ENCODE measurements at places on chromosomes 7 and 10.

DNA sequence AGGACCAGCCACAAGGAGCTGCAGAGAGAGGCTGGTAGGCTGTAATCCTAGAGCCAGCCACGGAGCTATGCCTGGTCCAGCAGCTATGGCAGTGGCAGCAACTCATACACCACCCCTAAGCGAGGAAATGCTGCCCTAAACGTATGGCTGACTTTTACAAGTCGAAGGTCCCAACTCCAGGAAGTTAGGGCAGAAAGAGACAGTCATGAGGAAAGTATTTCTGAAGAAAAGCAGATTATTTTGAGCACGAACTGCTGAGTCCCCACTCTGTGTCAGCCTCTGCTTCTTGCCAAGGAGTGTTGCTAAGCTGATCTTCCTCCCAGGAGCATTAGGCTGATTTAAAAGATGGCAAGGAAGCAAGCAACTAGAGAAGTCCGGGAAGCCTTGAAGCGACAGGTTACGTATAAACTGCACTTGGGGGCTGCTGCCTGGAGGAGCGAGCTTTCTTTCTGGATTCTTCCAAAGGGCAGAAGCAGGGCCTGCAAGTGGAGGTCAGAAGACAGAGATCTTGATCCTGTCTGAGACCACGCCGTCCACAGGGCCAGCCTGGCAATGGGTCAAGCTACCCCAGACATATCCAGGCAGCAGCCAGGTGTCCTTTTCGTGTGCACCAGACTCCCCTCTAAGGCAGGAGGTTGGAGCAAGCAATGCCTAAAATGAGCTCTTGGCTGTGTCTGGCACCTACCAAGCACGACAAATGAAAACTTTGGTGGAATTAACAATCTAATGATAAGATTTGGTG is 39.4 kb downstream of the PLXNA4 start:
- DNase-seq: no peak

DNA sequence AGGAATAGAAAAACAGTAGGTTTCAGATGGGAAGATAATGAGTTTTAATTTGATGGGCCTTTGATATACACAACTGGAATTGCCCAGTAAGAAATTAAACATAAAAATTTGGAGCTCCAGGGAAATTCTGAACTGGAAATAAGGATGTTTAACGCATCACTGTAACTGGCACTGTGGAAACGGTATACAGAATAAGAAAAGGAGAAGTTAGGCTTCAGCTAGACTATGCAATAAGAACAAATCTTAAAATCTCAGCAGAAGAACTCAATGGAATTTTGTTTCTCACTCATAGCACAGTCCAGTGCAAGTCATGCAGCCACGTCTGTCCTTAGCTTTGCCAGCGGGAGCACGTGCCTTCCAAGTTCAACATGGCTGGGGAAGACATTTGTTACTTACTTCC is 52.9 kb upstream of the FGL2 start:
- DNase-seq: no peak

DNA sequence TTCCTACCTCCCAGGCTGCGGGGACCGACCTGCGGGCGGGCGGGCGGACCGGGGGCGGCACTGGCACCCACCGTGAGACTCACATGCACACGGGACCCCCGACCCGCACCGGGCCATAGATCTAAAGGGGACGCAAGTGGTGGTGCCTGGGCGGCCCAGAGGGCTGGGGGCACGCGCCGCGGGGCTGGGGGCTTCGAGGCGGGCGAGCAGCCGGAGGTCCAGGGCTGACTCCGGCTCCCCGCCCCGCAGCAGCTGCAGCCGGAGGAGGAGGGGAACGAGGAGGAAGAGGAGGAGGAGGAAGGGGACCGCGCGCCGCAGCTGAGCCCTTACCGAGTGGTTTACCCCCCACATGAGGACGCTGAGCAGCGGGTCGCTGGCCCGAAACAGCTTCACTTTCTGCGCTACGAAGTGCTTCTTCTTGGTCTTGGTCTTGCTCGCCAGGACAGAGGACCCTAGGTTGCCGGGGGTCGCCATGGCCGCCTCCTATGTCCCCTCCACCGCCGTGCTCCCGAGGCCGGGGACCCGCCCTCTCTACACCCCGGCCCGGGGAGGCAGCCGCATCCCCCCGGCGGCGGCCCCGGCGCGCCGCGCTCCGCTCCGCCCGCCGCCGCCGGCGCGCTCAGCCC is 412 bp downstream of the PIP4K2A start:
- DNase-seq: no peak

DNA sequence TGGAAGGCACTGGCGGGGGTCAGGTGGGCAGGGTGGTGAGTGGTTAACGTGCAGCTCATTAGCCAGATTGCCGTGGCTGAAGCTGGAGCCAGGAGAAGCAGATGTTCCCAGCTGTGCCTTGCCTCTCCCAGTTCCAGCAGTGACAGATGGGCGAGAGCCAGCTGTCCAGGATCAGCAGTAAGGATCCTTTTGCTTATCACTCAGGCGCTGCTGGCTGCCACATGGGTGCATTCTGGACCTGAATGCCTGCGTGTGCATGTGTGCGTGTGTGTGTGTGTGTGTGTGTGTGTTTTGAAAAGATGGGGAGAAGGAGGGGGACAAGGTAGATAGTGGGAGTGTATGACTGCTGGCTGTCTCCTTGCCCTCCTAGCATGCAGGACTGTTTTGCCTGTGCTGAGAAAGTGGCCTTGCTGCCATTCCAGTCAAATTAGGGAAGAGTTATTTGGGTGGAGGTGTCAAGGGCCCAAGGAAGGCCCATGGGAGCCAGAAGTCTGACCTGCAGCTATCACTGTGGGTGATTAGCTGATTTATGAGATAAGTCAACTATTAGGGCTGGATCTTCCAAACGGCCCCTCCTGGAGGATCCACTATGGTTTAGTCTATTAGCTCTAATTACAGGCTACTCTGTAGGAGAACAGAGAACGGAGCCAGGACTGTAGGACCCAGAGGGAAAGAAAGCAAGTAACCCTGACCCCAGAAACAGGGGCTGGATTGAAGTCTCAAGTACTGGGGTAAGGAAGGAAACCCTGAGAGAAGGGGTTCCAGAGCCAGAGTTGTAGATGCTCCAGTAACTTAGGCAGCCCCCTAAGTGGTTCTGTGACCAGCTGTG is 3.3 kb downstream of the EPHA1 start:
- no peak for DNase-seq

- DNase-seq: no peak
Measured at GRCh38 chr7:137879357-137880158, 32.8 kb upstream of the DGKI start.

- no peak for DNase-seq
Measured at GRCh38 chr7:33093266-33093665, 15.9 kb downstream of the RP9 start.

DNA sequence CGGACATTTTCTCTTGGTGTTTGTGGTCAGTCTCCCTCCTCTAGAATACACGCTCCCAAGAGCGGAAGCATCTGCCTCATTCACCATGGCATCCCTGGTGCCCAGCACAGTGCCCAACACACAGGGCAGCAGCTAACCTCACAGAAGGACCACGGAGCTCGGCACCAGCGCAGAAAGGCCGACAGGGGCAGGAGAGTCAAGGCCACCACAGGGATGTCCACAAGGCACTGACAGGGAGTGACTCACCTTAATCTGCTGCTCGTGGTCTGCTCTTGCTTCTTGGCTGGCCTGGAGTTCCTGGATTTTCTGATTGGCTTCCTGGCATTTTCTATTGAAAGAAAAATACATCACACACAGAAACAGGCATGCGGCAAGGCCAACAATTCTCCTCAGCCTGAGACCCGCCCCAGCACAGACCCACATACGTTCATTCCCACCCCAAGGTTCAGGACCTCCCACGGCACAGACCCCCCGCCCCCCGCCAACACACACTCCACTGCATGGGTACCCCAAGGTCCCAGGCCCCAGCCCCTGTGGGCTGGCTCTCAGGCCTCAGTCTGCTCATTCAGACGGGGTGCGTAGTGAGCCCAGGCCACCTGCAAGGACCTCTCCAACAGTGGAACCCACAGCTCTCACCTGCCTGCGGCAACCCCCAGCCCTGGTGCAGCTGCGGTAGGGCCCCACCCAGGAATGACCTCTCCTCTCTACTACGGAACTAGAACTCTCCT is 14.9 kb downstream of the MAD1L1 start:
- DNase-seq: no peak

- no peak for DNase-seq
Measured at GRCh38 chr10:37700886-37701780, 156.3 kb downstream of the ZNF248 start.

DNA sequence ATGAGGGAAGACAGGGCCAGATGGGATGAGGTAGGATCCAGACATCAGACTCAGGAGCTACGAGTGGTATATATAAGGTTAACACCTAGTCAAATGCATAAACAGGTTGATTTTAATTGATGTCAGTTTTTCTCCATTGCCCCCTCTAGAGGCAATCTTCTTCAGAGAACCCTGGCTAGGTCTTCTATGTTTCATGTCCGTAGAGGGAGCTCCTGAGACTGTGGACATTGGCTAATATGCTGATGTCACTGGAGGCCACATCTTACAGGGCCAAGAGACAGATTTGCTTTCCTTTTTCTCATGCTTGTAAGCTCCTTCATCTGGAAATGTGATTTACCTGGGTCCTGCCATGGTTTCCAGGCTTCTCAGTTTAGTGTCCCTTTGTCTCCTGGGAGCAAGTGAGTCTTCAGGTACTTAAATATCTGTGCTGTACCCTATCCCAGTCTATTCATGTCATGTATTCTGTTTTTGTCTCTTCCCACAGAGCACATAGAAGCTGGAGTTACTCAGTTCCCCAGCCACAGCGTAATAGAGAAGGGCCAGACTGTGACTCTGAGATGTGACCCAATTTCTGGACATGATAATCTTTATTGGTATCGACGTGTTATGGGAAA is 161.6 kb upstream of the PRSS1 start:
- DNase-seq: peak; percentile 19

DNA sequence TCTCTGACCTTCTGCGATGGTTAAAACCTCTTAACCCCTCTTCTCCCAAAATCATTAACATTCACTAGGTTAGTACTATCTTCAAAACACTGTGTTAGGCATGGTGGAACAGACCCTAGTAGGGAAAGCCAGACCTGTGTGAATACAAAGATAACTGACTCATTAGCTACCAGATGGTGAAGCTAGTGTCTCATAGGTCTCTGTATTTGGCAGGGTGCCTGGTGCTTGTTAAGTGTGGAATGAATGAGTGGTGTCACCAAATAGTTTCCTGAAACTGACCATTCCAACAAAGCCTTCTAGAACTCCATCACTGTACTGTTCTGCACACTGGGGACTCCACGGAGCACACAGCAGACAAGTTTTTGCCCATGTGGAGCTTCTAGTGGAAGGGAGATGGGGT is 27.7 kb upstream of the TM9SF3 start:
- peak; percentile 79 for DNase-seq

DNA sequence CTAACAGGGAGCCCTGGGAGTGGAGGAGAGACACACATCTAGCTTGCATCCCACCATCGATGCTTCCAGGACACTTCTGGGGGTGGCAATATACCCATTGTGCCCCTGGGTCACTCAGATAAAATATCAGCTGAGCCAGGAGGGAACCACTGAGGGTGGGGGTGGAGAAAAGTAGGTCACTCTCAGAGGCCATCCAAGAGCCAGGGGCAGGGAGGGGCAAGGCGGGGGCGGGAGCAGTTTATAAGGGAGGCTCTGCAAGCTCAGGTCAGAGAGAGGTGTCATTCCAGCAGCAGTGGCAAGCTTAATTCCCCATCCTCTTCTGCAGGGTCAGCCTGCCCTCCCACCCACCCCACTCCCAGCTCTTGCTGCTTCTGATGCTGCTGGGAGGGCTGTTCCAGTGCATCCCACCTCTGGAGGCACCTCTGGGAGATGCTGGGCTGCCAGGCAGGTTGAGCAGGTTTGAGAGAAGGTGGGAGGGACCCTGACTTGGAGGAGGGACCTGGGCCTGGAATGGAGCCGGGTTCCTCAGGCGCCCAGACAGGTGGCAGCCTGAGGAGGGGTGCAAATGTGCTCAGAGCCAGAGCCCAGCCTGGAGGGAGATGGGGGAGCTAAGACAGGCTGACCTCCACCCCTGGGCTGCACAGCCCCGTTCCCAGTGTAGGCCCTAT is 20.1 kb upstream of the TLX1 start:
- DNase-seq: no peak

GRCh38 chr10:75137533-75138438 is 26.3 kb downstream of the SAMD8 start:
- DNase-seq: no peak

DNA sequence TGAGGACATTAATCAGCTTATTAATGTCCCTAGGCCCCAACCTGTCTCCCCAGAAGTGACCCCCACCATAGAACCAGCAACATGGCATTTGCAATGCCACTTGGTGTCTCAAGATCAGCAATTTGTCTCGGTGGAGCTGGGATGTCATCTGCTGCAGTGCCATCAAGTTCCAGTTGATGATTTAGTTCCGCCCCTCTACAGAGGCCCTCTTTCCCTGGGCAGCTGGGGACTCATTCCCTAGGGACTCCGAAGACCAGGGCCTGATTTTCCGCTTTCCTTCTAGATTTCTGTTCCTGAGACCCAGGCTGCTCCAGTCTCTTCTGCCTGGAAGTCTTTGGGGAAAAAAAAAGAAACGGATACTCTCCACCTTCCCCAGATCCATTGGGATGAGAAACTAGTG is 122.5 kb upstream of the NANOS1 start:
- DNase-seq: no peak

DNA sequence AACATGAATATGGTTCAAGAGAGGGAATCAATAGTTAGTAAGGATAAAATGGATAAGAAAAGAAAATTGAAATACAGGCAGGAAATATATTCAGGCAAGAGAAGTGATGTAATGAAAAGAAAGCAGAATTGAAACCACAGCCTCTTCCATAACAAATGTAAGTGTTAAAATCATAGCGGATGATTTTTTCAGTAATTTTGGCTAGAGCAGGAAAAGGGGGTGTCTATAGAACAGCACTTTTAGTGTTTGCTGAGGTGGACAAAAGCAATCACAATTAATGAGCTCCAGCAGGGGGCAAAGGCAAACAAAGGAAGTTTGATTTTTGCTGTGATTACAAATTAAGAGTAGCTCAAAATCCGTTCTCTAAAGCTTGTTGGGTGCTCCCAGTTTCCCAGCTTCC is 79.0 kb downstream of the TRIL start:
- no peak for DNase-seq

- peak; percentile 58 for DNase-seq
Measured at GRCh38 chr7:22356010-22356691, 803 bp downstream of the RAPGEF5 start.

GRCh38 chr10:43994539-43994938 is 345.9 kb upstream of the ZNF32 start:
- DNase-seq: no peak

DNA sequence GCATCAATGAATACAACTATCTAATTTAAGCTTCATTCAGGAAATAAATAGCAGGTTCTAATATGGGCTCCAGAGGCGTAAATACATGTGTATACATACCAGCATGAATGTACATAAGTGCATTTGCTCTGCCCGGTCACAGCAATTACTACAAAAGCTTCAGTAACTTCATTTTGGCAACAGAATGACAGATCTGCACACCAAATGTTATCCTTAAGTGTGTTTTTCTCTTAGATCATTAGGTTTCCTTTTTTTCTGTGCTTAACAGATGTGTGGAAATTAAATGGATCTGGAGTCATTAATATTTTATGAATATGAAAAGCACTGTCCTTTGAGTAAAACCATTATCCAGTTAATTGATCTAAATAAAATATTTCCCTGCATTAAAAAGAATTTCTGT is 159.0 kb upstream of the MEOX2 start:
- DNase-seq: no peak

- DNase-seq: no peak
Measured at GRCh38 chr10:8584666-8585065, 530.2 kb downstream of the GATA3 start.

All from BE2C (cell line).